Left cardiac atrium (tissue), 4 donors: ENCODE measurements at places on chromosomes 6 and 20.
A peak's percentile ranks its signal among the peaks of the same experiment; 100 is the strongest.

GRCh38 chr20:47493963-47494293 is 7.8 kb upstream of the NCOA3 start:
- no peak for DNase-seq

- DNase-seq: no peak
These were observed 175.6 kb downstream of the PHACTR1 start for GRCh38 chr6:12892151-12892550.

- no peak for DNase-seq
These were observed 44.6 kb downstream of the SUN5 start for GRCh38 chr20:32959351-32960221.

DNA sequence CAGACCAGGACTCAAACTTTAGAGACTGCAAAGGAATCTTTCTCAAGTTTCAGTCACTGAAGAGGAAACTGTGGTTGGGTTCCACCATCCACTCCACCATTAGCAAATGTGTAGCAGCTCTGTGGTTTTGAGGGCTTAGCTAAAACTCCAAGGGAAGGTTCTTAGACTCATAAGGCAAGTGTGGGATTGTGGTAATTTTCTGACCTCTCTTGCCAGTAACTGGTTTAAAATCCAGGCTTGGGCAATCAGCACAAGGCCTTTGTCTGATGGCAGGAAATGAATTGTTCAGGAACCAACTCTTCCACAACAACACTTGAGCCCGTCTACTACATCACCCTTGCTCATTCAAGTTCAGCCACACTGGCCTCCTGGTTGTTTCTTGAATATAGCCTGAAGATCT is 68.6 kb upstream of the FBXL4 start:
- no peak for DNase-seq

- DNase-seq: peak; percentile 12
These were observed 25.5 kb downstream of the NPEPL1 start for GRCh38 chr20:58718121-58718563.

DNA sequence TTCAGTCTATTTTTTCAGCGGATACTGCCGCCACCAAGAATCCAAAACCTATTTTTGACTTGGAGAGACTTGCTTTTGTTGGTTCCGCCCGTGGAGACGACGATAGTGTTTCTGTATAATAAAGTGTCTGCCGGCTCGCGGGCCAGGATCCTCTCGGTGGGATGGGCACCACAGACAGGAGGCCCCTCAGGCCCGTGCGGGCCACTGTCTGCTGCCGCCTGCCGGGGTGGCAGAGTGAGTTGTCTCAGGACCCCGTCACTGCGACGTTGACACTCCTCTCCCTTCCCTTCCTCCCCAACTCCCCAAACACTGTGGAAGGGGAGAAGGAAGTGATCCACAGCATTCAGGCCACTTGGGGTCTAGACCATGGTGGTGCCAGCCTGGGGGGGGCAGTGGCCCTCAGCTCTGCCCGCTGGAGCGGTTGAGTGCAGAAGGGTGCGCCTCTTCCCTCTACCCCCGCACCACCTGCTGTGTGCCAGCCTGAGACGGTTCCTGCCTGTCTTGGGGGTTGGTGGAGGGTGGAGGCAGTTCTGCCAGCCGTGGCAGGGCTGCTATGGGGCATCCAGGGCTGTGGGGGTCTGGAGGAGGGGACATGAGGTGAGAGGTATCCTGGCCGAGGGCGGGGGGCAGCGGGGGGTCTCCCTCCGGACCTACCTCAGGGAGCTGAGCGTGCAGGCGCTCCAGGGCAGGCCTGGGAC is 17.5 kb downstream of the RBM38 start:
- no peak for DNase-seq

GRCh38 chr6:38154731-38155130 is 335.2 kb downstream of the ZFAND3 start:
- DNase-seq: no peak

DNA sequence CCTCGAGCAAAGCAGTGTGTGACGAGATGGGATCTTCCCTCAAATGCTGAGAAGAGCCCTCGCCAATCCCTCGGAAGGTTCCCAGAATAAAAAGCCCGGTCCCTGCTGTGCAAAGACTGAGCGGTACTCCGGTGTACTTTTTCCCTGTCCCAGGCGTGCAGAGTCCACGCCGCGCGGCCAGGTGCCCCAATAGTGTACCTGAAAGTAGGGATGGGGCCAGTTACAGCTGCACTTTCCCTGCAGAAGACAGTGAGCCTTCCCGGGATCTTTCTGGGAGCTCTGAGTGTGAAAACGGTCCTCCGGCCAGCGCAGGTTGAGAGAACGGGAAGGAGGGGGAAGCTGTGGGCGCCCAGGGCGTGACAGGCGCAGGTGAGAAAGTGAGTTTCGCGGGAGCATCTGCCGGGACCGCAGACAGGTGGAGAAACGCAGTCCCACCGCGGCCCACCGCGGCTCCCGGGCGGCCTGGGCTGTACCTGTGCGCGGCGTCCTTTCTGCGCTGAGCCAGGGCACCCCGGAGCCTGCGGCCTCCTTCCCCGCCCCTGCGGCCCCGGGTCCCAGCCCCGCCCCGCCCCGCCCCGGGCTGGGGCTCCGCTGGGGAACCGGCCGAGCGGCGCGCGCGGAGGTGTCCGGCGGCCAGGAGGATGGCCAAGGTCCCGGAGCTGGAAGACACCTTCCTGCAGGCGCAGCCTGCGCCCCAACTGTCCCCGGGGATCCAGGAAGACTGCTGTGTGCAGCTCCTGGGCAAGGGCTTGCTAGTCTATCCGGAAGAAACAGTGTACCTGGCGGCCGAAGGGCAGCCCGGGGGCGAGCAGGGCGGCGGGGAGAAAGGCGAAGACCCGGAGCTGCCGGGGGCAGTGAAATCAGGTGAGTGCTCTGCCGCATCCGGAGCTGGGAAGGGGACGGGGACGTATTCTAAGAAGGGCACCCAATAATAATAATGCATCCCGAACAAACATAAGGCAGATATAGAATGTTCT is at the start of gene RFX6:
Gene RFX6 (plus strand): TSS at position 608 of the 977 bp plus-strand sequence. CDS start 34 bp downstream, at position 642.
- no peak for DNase-seq

- no peak for DNase-seq
These were observed 1.0 kb upstream of the LY6G6D start for GRCh38 chr6:31713991-31714684.

DNA sequence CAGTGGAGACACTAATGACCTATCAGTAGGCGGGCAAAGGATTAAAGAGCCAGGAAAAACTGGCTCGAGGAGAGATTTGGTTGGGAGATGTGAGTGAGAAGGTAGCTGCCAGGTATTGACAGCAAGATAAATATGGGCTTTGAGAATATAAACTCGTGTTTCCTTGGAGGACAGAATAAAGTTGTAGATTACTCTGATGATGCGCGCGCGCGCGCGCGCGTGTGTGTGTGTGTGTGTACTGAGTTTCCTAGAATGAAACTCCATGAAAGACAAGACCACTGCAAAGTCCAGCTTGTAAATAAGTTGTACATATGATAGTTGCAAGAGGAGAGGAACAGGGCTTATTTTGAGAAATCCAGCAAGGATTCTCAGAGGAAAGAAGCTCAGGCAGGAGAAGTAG is 13.3 kb upstream of the TREM2 start:
- no peak for DNase-seq

- no peak for DNase-seq
These were observed 69.9 kb downstream of the SYCP2L start for GRCh38 chr6:10956776-10957175.

DNA sequence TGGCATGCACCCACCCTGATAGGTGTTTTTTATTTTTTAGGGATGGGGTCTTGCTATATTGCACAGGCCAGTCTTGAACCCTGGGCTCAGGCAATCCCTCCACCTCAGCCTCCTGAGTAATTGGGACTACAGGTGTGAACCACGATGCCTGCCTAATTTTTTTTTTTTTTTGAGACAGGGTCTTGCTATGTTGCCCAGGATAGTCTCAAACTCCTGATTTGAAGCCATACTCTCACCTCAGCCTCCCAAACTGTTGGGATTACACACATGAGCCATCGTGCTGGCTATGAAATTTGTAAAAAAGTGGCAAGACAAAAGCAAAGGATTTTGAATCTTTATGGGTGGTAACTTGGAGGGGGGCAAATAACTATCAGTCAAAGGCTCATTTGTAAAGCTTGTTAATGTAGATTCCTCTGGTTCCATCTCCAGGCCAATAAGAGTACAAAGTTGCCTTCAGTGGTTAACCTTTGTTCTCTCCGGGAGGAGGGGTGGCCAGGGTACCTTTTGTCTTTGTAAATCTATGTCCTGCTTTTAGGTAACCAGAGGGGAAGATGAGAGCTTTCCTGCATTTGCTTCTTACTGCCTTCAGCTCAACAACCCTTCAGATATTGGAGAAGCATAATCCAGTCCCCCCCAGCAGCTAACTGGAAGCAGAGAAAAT is 372.0 kb upstream of the JARID2 start:
- no peak for DNase-seq

- no peak for DNase-seq
These were observed 36.3 kb upstream of the MRGBP start for GRCh38 chr20:62759981-62760431.

DNA sequence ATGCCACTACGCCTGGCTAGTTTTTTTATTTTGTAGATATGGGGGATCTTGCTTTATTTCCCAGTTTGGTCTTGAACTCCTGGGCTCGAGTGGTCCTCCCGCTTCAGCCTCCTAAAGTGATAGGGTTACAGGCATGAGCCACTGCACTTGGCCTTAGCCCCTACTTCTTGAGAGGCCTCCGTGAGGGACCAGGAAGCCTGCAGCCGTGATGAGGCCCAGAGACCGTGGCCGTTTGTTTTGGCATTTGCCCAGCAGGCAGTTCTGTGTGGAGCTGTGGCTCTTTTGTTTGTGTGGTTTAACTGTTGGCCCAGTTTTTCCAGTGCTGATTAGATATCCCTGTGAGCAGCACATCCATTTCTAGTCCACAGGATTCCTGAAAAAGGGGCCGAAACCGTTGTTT is 39.8 kb downstream of the SRSF3 start:
- DNase-seq: peak; percentile 89

DNA sequence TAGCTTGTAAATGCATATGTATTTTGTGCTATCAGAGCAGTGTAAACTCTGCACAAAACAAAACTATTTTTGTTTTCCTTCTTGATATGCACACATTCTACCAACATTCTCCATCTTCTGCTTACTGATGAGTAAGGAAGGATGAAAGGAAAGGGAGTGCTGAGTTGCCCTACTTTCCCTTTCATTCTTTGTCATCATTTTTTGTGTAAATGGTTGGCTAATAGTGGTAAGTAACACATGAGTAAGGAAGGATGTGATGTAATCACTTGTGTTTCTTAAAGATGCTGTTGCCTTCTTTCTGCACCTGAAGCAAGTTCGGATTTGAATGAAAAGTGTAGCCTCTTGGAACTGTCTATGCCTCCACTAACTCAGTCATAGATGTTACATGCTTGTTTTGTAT is 4.6 kb upstream of the REV3L start:
- no peak for DNase-seq

DNA sequence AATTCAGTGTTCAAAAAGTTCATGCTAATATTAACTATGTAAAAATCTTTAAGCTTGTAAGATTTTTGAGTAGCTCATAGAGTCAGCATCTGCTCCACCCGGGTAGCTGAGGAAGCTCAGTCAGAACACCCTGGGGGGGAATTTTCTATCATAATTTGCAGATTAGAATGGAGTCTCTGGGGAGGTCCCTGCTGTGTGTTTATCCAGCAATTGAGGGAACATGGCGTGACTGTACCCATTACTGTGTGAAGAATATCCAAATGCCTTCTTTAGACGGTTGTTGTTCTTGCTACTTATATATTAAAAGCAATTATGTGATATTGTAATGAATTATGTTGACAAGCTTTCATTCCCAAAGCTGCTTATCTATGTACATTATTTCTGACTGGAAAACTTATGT is 64.8 kb downstream of the AIG1 start:
- no peak for DNase-seq

- no peak for DNase-seq
These were observed 36.9 kb upstream of the PLCB4 start for GRCh38 chr20:9031991-9032390.

GRCh38 chr6:45789238-45789637 is 226.4 kb downstream of the CLIC5 start:
- no peak for DNase-seq

- DNase-seq: no peak
These were observed 43.7 kb upstream of the ADTRP start for GRCh38 chr6:11822346-11822745.

GRCh38 chr6:106046116-106046853 is 39.9 kb upstream of the PRDM1 start:
- no peak for DNase-seq

DNA sequence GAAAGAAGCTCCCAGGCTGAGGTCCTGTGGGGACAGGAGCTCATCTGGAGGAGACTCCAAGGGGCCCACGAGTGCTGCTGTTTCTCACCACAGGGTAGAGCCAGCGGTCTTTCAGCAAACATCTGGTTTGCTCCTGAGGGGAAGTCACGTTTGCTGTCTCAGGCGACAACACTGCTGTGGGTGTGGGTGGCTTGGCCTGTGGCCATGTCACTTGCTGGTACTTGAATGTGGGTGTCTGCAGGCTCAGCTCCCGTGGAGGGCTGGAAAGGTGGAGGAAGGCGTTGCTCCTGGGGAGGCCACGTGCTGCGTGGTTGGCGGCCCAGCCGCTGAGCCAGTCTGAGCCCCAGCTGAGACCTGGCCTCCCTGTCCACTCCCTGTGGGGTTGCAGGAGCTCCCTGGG is 52.8 kb upstream of the MPC1 start:
- DNase-seq: peak; percentile 40
